ENCODE measurements at places on chromosomes 6 and 20.

- no peak for DNase-seq
These were observed 49.3 kb upstream of the RPS6KA2 start for GRCh38 chr6:166676270-166676860.

DNA sequence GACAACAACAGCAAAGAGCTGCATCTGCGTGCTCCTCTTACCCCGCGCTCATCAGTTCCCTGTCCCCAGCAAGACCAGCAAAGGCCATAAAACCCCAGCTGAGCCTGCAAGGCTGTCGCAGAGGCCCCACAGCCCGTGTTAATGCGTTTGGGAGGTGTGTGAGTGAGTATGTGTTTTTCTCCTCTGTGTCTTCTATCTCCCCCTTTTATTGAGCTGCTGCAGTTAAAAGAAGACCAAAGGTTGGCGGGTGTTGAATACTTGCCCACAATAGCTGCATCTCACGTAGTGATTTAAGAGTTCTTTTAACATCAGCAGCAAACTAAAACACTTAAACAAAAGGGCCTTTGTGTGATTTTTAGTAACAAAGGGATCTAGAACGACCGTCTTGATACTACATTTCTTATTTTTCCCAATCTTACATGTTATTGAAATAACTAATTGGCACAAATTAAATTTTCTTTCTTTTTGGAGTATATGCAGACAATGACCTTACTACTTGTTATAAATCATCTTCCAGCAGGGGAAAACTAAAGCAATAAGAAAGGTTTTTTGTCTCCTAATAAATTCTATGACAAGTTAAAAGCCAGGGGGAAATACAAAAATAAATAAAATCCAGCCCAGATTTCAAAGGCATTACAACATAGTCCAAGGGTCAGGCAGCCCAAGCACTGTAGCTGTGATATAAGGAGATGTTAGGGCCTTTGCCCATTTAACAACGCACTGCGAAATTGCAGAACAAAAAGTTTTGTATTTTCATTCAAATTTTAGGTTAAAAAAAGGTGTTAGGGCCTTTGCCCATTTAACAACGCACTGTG, 27.2 kb upstream of the CNKSR3 start:
- no peak for DNase-seq

GRCh38 chr6:142013875-142014495, 118.7 kb upstream of the GJE1 start:
- no peak for DNase-seq

GRCh38 chr6:29626948-29627754, 5.8 kb downstream of the GABBR1 start:
- no peak for DNase-seq

DNA sequence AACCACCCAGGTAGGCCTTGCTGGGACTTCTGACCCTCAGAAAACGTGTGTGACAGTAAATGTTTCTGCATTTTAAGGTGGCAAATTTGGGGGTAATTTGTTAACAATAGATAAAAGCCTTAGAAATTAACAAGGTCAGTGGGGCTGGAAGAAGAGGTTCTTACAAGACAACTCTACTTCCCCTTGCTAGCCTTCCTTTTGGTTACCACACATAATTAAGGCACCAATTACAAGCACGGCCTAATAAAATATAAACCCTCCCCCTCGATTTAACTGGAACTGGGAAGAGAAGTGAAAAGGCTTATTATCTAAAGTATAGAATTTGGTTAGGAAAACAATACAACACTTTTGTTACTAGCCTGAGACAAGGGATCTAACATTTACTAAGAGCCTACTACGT, 38.8 kb downstream of the ELOVL5 start:
- no peak for DNase-seq

DNA sequence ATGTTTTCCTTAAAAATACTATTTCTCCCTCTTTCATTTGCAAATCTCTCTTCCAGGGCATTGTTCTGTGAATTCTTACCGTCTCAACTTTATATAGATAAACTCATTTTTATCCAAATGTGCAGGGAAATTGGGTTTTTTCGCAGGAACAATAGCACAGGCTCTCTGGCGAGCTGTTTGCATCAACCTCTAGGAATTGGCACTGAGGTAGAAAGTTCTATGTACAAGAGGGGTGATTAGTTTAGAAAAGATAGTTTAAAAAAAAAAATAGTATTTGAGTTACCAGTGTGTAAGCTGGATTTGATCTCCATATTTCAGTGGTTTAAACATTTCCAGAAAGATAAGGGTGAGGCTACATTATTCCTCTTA, 129.7 kb upstream of the BTN3A2 start:
- no peak for DNase-seq

DNA sequence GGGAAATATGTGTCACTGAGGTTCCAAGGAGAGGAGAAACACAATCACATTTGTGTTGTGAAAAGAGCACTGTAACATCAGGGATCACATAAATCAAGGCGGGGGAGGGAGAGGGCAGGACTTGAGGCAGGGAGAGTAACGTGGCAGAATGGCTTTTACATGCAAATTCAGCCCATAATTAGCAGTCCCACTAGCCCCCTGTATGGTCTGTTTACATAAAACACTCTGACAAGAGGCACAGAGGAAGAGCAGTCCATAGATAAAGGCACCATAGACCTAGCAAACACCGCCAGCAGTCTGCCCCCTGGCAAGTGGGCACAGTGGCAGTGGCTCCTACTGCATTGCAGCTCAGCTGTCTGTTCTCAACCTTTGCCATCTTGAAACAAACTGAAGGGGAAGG, 82.7 kb downstream of the LYRM2 start:
- DNase-seq = no peak

- DNase-seq = no peak
These were observed 255.5 kb downstream of the TAF4 start for GRCh38 chr20:61810066-61810737.

DNA sequence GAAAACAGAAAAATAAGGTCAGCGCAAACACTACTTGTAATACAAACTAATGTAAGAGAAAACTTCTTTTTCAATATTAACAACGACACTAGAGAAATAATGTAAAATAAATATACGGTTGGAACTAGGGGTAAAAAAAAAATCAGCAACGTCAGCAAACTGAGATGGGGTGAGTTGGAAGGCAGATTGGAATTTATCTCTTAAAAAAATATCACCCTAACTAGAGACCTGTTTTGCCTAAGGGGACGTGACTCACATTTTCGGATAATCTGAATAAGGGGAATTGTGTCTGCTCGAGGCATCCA, 705 bp upstream of the UTRN start:
- DNase-seq = no peak

- DNase-seq = no peak
These were observed 237.8 kb downstream of the SYNE1 start for GRCh38 chr6:152399399-152399798.

GRCh38 chr6:157182503-157183264, 140.6 kb downstream of the TMEM242 start:
- no peak for DNase-seq

DNA sequence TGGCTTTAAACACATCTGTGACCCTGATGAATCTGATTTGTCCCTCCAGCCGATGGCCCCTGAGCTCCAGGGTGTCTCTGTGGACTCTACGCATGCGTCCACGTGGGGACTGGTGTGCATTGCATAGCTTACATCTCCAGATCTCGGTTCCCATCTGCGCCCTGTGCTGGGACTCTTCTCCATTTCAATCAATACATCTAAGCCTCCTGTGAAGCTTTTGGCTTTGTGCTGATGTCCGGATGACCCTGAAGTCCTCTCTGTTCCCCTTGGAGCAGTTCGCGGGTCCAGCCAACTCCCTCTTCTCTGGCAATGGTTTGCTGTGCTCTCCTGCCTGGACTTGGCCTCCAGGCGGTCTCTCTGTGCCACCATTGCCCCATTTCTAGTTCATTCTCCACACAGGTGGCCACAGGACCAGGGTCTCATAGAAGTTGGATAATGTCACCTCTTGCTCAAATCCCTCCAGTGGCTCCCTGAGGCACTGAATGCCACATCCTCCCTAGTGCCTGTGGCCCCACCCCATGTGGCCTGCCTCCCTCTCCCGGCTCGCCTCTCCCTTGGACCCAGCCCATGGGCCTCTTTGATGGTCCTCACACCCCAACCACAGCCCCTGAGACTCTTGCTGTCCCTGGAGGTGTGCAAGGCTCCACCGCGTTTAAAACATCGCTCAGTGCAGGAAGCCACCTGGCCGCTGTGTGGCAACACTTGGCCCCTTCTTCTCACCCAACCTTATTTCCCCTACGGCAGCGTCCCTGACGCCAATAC, 155.4 kb downstream of the SYCP2 start:
- no peak for DNase-seq

DNA sequence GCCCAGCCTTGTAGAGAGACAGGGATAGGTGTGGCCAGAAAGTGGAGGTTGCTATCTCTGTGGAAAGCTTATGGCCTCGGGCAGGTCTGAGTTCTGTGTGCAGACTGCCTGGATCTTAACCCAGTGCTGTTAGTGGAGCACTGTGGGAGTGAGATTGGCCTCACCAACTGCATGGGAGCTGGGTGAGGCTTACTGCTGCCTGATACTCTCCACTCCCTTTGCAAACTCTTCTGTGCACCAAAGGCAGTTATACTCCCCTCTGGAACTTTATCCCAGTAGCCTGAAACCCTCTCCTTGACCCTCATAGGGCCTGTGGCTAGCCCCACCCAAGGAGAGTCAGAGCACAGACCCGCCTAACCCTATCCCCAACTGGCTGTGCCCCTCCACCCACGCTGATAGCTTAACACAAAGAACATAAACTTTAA, 41.4 kb upstream of the PKIB start:
- no peak for DNase-seq

- DNase-seq = no peak
These were observed 240.6 kb downstream of the FOXC1 start for GRCh38 chr6:1850121-1850839.

- DNase-seq = peak; percentile 18
These were observed 65.5 kb downstream of the LAMA4 start for GRCh38 chr6:112188906-112189305.

DNA sequence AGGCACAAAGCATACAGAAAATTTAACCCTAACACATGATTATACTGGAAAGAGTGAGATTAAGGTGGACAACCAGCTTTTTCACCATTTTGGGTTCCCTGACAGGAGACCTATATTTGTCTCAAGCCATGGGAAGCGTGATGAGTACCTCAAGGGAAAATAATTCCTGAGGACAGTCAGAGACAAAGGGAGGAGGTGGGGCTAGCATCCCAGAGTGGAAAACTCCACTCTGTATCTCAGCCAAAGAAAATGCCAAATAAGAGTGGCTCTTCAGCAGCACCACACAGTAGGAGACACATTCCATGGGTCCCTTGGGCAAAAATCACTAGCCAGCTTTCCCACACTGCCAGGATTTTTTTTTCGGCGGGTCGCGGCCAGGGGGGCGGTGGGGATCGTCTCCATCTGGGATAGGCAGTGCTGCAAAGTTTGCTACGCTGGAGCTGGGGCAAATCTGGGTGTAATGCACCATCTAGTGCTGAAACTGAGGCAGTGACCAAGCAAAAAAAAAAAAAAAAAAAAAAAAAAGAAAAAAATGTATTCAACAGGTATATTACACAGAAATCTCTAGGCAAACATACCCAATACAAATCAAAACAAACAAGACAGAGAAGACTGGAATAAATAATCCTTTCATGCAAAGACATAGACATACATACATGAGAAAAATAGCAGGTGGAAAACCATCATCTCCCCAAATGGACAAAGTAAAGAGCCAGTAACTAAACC, 77.3 kb upstream of the SLC35F1 start:
- DNase-seq = no peak

DNA sequence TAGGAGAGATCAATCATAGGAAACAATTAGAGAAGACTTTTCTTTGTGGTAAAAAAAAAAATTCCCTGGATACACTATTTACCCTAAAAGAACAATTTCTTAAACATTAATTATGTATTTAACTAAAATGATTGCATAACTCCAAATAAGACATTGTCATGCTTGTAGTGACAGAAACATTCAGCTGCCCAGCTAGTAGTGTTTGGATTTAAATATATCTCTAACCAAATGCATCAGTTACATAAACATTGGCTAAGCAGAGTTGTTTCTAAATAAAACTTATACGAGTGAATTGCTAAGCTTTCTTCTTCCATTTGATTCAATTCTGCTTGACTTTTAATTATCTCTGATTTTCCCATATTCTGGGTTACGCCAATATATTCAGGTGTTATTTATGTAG, 23.7 kb downstream of the MLIP start:
- DNase-seq = no peak

DNA sequence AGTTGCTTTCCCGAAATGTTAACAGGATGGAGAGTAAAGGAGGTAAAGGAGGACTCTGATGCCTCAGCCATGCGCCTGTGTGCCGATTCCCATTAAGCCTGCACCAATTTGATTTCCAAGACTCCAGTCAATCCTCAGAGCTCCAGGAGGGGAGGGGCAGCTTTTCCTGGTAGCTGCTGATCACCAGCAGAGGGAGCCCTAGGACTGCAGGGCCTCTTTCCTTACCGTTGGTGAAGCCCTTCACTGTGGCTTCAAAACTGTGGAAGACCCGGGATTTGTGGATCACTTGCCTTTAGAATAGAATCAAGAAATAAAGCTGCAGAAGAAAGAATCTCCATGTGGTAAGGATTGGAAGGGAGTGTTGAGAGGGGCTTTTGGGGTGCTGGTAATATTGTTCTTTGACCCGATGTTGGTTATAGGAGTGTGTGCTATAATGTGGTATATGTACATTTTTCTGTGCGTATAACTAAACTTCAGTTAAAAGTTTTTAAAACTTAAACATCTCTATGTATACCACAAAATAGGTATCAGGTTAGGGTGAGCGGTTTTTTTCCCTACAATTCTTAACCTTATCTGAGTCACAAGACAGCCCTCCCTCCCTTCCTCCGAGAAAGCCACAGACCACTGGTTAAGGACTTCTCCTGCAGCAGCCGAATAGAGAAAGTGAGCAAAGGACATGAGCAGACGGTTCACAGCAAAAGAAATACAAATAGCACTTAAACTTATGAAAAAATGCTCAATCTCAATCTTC, 6.9 kb upstream of the OSER1 start:
- DNase-seq = peak; percentile 36

DNA sequence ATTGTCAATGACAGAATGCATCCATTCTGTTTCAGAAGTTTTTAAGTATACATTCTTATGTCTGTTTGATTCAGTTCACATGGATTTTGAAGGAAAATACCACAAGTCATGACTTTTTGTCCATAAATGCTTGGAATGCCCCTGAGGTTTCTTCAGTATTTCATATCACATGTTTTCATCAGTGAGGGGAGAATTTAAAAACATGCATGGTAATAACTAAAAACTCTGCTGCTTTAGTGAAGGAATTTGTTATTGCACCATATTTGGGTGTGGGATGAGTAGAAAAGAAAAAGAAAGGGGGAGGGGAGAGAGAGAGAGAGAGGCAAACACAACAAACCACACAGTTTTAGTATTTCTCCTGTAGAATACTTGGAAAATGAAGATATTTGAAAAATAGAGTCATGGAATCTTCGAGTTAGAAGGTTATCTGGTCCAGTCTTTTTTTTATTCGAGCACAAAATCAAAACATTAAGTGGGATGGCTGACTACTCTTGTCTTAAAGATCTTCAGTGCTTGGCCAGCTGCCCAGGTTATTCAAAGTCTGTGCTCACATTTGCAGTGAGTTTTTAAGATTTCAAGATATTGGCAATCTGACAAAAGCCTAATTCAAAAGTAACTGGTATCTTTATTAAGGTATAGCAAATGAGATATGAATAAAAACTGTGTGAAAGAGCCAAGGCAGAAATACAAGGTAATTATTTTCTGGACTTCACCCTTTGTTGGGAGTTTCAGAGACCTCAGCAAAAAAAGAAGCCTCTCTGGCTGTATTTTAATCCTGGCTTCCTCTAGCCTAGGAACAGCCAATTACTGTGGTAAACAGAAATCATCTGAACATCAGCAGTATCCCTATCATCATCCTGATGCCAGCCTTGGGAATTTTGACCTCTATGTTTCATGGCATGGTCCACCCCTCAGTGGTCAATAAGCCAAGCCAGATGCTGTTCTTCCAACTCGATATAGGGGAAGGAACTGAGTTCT, 687.9 kb upstream of the CITED2 start:
- peak; percentile 25 for DNase-seq

- DNase-seq = no peak
These were observed 20.2 kb upstream of the HLA-DOA start for GRCh38 chr6:33029328-33030184.
